Left cardiac atrium (tissue), 4 donors: ENCODE measurements at places on chromosomes 7 and 10.

DNA sequence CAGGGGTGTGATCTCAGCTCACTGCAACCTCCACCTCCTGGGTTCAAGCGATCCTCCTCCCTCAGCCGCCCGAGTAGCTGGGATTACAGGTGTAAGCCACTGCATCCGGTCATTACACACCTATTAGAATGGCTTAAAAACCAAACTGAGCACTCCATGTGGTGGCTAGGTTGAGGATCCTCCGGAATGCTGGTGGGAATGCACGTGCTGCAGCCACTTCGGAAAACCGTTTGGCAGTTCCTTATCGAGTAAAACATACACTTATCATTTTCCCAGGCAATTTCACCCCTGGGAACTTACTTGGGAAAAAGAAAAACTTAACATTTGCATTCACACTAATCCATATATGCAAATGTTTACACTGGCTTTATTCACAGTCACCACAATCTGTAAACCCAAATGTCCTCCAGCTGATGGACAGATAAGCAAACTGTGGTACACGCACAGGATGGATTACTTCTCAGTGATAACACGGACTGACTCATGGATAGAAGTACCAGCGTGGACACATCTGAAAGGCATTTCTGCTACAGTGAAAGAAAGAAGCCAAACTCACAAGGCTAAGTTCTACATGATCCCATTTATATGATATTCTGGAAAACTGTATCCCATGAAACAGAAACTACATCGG lies 20.4 kb downstream of the RFC2 start:
- no peak for DNase-seq

DNA sequence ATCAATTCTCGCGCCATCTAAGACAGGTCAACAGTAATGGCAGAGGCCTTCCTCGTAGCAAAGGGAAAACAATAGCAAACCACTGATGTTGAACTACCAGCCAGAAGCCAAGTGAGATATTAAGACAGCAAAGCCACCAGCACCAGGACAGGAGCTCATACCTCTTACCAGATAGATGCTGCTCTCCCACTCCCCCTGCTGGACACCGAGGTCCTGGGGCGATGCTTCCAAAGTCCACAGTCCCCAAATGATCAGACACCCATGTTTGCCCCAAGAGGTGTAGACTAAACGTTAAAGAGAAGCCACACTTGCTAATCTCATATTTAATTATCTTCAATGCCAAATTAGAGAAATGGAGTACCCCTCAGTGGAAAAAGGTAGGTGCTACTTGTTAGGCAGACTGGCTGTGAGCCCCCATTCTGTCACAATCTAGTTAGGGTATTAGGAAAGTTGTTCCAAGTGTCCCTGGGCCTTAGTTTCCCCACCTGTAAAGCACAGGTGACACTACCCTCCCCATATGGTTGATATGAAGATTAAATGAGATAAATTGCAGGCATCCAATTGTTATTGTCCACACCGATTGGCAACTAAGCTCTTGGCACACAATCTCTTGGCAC lies 39.9 kb downstream of the TOMM7 start:
- DNase-seq, result peak; percentile 70

- no peak for DNase-seq
These were observed 34.5 kb upstream of the CYP26C1 start for GRCh38 chr10:93026072-93026471.

- no peak for DNase-seq
These were observed 12.8 kb downstream of the ICA1 start for GRCh38 chr7:8249121-8249520.

- DNase-seq, result no peak
These were observed 143.2 kb downstream of the SRPK2 start for GRCh38 chr7:105245398-105246114.

- peak; percentile 93 for DNase-seq
These were observed at the start of gene FRAT1 for GRCh38 chr10:97318772-97319651. Gene FRAT1 (plus strand): TSS chr10:97319271. CDS start chr10:97319454, 183 bp downstream.

GRCh38 chr10:28171468-28172222 lies 131.2 kb downstream of the MPP7 start:
- DNase-seq, result no peak

- DNase-seq, result no peak
These were observed 802.2 kb upstream of the POM121L12 start for GRCh38 chr7:52233248-52233647.

GRCh38 chr10:128237710-128238109 lies 111.5 kb upstream of the MKI67 start:
- DNase-seq, result no peak

DNA sequence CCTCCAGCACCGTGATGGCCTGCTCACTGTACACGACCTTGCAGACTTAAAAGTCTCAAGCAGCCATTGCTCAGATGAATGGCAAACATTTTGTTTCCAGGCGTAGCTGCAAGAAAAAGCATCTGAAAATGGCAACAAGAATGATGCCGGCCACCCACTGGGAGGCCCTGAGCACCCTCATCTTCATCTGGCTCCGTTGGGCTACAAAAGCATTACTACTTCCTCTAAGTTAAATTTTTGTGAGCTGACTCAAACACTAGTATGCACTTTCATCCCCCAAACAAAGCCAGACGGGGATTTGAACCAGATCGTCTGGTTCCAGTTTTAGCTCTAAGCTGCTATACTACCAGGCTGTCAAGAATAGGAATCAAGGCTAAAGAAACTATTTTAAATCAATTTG lies 116.6 kb upstream of the CDK1 start:
- no peak for DNase-seq

GRCh38 chr7:20206104-20206896 lies 10.9 kb downstream of the MACC1 start:
- no peak for DNase-seq

DNA sequence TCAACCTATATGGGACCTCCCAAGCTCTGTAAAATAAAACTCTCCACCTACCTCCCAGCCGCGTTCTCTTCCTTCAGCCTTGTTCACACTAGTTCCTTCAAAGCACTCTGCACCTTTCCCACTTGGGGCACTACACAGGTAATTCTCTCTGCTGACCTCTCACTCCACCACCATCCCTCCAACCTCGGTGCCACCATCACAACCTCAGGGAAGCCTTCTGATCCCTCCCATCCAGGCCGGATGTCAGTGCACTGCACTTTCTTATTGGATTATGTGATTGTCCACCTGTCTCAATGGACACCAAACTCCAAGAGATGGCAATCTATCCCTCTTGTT lies 7.0 kb downstream of the LARP4B start:
- no peak for DNase-seq

DNA sequence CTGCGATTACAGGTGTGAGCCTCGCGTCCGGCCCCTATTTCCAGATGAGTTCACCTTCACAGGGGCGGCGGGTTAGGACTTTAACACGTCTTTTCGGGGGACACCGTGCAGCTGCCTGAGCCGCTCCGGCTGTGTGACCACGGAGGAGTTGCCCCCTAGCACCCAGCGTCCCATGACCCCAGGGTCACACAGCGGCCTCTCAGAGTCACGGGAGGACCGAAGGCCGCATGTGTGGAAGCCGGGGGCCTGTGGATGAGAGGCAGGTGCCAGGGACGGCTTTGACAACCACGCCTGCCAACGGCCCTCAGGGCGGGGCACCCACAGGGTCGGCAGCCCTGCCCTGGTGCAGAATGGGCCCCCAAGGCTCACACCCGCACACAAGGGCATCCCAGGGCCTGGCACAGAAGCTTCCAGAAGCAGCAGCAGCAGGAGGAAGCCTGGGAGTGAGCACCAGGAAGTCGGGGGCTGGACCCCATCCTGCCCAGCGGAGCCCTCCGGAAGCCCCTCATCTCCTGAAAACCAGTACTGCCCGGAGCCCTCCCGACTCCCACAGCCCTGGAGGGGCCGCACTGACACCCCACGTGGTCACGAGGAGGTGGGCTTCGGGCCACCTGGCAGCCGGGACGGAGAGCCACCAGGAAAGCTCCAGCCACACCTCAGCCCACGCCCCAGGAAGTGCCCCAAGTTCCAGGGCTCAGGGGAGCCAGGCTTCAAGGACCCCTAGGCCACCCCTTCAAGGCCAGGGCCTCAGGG lies 32.7 kb downstream of the ADAP1 start:
- peak; percentile 16 for DNase-seq

DNA sequence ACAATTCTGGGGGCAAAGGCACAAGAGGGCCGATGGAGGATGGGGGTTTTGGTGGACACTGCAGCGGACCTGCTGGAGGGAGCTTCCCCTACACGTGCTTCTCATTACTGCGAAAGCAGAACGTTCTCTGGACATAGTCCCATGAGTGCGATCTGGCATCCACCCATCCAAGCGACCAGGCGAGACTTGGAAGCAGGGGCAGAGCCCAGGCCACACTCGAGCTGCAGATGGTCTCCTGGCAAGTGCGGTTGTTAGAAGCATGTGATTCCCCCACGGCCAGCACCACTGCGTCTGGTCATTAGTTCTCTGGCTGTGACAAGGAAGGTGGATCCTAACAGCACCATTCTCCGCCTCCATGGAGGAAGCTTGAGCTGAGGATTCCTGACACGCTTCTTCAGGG lies 118.4 kb upstream of the TCERG1L start:
- DNase-seq, result no peak

DNA sequence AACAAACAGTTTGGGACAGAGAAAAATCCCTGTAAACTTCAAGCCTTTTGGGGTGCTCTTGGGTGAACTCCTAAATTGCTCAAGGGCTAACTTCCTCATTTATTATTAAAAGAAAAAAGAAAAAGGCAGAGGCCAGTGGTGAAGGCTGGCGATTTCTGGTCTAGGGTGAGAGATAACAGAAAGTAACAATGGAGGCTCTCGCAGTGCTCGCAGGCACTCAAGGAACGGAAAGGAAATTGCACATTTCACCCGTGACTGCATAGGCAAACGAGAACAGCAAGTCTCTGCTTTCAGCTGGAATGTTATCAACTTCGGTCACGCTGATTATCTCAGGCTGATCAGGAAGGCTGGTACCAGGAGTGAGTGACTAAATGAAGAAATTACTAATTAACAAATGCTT lies 70.7 kb downstream of the PRKAG2 start:
- no peak for DNase-seq

DNA sequence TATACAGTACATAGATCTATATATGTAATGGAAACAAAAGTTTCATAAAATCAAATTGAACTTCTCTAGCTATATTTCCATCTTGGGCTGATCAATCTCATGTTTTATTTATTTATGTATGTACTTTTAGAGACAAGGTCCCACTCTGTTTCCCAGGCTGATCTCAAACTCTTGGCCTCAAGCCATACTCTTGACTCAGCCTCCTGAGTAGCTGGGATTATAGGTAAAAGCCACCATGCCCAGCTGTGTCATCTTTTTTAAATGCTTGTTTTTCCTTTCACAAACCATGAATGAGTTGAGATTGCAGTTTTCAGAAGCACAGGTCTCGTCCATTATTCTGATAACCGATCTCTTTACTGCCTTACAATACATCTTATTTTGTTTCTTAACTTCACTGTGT lies 400.9 kb downstream of the KCNMA1 start:
- DNase-seq, result no peak

- DNase-seq, result no peak
These were observed 119.7 kb downstream of the ABLIM1 start for GRCh38 chr10:114538181-114538906.

- DNase-seq, result peak; percentile 18
These were observed 13.6 kb downstream of the ZYX start for GRCh38 chr7:143394777-143395176.
